IMR-90 (cell line): ENCODE measurements at places on chromosomes 13 and 19.

GRCh38 chr19:33781996-33782395 lies 14.7 kb upstream of the KCTD15 start:
- peak; percentile 2 for DNase-seq

- DNase-seq = no peak
These were observed 43.5 kb downstream of the FREM2 start for GRCh38 chr13:38730332-38730731.

DNA sequence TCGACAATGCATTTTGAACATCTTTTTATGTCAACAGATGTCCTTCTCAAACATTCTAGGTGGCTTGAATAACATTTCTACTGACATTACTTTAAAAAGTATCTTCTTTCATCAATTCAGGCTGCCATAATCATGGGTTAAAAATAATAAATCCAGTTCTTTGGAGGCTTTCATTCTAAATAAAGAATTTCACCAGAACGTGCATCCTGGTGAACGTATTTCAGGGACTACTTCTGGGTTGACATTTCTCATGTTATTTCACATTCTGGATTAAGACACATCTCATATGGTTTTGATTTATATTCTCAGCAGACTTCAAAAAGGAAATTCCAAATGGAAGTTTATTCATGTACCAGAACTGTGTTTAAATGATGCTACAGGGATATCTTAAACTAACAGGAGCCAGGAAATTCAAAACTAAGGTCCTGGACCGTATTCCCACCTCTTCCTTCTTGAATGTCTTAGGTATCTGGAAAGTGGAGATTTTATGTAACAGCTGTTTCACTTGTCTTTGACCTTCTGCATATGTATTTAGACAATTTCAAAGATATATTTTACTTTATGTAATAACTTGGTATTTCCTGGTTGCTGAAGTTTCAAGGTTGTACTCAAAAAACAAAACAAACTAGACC lies 107.2 kb downstream of the STARD13 start:
- no peak for DNase-seq

GRCh38 chr13:110699148-110700145 lies 6.5 kb downstream of the CARS2 start:
- no peak for DNase-seq
